ENCODE measurements at places on chromosomes 13 and 19.

- DNase-seq, result no peak
Observed at GRCh38 chr13:28117689-28118377, 17.5 kb upstream of the FLT3 start.

DNA sequence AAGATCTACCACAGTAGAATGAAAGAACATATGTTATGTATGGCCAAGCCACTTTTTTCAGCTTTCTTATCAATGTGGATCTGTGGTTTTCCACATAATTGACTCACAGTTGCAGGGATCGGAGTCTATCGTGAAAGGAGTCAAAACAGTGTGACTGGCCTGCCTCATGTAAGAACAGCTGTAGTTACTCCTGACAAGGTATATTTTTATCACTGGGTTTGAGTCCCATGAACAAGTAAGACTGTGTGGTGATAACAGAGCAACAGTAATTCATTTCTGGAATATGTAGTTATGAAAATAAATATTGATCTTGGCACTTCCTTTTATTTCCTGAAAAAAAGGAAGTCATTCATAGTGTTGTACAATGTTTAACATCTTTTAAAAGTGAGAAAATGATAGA lies 416.6 kb downstream of the KLF12 start:
- DNase-seq, result no peak

GRCh38 chr13:110340812-110341444 lies 33.8 kb downstream of the COL4A2 start:
- no peak for DNase-seq

- DNase-seq, result no peak
Observed at GRCh38 chr13:106163426-106163825, 372.0 kb downstream of the EFNB2 start.

DNA sequence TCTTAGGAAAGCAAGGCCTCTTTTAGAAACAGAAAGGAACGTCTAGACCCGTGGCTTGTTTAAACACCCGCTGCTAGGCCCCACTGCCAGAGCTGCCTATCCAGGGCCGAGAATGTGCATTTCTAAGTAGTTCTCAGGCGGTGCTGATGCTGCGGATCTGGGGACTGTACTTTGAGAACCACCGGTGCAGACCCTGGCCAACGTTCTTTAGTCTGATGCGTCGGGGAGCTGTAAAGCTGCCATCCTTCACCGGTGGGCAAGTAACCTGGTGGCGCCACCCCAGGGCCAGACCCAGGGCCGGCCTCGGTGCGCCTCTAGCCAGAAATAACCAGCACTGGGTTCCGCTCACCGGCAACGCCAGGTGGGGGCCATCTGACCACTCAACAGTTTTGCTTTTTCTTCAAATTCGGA lies 47.1 kb downstream of the TGDS start:
- DNase-seq, result peak; percentile 58

- DNase-seq, result no peak
Observed at GRCh38 chr13:107208889-107209288, 641.0 kb upstream of the ARGLU1 start.

DNA sequence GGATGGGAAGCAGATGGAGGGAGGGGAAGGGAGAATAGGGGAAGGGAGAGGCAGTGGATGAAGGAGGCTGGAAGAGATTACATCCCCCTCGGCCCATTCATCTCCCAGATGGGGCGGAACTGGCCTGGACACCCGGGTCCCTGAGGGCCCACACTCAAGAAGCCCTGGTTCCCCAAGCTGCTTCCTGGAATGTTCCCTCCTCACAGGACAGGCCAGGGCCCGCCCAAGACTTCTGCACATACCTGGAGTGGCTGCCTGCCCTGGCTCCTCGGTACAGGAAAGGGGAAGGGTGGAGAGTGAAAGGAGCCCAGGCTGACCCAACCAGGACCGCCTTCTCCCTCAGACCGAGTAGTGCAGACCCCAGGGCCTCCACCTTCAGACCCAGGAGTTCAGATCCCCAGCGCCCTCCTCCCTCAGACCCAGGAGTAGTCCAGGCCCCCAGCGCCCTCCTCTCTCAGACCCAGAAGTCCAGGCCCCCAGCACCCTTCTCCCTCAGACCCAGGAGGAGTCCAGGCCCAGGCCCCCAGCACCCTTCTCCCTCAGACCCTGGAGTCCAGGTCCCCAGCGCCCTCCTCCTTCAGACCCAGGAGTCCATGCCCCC lies 489 bp downstream of the NTF4 start:
- no peak for DNase-seq

DNA sequence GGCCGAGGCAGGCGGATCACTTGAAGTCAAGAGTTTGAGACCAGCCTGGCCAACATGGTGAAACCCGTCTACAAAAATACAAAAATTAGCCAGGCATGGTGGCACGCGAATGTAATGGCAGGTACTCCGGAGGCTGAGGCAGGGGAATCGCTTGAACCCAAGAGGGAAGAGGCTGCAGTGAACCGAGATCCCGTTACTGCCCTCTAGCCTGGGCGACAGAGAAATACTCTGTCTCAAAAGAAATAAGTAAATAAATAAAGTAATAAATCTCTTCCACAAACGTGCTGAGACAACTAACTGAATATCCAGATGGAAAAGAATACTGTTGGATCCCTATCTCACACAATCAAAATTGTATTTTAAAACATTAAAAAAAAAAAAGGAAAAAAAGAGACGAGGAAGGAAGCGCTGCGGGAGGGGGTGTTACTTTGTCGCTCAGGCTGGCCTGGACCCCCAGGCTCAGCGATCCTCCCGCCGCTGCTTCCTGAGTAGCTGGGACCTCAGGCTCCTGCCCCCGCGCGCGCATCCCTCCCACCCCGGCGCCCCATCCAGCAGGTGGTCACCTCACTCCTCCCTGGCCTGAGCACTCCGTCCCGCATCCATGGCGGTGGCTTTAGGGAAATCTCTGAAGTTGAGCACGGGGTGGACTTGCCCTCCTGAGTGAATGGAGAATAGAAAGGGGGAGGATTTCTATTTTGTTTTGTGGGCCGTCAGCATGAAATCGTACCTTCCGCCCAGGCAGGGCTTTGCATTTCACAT lies 628 bp upstream of the ZNF813 start:
- DNase-seq, result peak; percentile 5

- DNase-seq, result peak; percentile 87
Observed at GRCh38 chr19:40420766-40421765, 4.7 kb downstream of the SERTAD1 start.

GRCh38 chr19:12636631-12637030 lies 25.9 kb downstream of the ZNF791 start:
- no peak for DNase-seq

- DNase-seq, result peak; percentile 60
Observed at GRCh38 chr19:54430306-54431254, 15.3 kb downstream of the TTYH1 start.

- DNase-seq, result no peak
Observed at GRCh38 chr13:43939086-43939485, 59.4 kb downstream of the LACC1 start.

- DNase-seq, result no peak
Observed at GRCh38 chr13:109785892-109786450, 412 bp downstream of the IRS2 start.

GRCh38 chr13:24228852-24229458 lies 68.4 kb downstream of the SPATA13 start:
- DNase-seq, result peak; percentile 78

DNA sequence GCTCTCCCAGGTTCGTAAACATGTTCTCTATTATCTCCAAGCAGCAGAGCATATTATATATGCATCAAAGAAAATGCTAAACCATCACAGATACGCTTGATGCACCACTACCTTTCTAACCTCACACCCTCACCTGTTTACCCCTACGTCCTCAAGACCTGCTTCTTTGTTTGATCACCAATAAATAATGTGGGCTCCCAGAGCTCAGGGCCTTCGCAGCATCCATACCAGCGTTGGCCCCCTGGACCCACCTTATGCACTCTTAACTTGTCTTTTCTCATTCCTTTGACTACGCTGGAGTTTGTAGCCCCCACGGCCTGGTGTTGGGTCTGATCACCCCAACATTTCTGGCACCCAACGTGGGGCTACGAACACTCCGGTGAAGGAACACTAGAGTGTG lies 10.0 kb upstream of the ZNF443 start:
- no peak for DNase-seq

GRCh38 chr13:95382916-95383315 lies 81.7 kb upstream of the ABCC4 start:
- DNase-seq, result no peak

DNA sequence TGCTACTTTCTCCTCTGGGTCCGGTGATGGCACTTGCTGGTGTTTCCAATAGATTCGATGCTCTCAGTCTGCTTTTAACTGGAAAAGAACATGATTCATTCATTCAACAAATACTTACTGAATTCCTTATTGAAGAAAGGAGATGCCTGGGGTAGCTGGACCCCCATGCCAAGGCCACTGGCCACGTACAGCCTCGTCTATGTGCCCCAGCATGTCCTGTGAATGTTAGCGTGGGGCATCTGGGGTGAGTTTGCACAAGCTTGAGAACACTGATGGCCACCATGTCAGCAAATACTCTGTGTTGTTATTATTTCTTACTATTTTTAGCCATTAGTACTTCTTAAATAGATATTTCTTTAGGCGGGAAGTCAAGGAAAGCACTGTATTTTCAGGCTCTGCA lies 112.0 kb upstream of the OXGR1 start:
- no peak for DNase-seq

DNA sequence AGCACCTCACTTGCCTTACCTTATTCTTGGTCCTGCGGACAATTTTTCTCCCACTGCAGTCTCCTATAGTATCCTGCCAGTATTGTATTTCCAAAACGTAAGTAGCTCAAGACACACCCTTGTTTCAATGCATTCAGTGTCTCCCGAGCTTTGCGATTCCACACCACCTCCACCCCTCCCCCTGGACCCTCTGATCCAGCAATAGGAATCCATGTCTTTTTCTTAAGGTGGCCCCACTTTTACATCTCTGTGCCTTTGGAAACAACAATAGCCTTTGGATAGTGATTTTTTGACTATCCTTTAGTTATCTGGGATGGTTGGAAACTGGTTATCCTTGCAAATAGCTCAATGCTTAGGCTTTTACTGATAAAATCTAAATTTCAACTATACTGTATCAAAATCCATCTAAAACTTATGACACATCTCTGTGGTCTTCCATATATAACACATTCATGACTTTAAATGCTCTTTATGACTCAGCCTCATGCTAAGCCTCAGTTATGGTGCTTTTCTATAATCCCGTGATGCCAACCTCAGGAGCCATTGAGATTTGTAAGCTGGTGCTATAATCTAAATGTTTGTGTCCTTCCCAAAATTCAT lies 27.1 kb downstream of the FAM216B start:
- DNase-seq, result no peak

- no peak for DNase-seq
Observed at GRCh38 chr19:35513628-35514281, at the start of gene DMKN. Gene DMKN, minus strand, starts transcription at chr19:35513649. Its CDS starts 174 bp downstream, at chr19:35513475.

GRCh38 chr13:20002787-20003186 lies 44.3 kb downstream of the ZMYM2 start:
- no peak for DNase-seq

- DNase-seq, result no peak
Observed at GRCh38 chr19:9018163-9018875, 8.1 kb upstream of the MUC16 start.

DNA sequence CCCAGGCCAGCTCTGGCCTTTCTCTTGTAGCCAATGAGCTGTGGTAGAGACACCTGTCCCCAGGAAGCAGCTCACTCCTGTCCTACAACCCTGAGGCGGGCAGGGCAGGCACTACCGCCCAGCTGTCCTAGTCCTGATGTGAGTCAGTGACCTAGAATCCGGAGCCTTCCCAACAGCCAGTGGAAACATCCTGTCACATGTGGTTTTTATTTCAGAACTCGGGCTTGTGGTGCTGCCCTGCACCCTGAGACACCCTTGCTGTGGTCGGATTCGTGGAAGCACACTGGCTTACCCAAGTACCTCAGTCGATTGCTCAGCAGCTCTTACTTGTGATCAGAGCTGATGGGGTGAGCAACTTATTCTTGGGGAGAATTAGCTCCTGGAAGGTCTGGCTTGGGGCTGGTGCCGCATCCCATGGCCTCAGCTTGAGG lies 83.6 kb upstream of the ARHGEF7 start:
- no peak for DNase-seq

DNA sequence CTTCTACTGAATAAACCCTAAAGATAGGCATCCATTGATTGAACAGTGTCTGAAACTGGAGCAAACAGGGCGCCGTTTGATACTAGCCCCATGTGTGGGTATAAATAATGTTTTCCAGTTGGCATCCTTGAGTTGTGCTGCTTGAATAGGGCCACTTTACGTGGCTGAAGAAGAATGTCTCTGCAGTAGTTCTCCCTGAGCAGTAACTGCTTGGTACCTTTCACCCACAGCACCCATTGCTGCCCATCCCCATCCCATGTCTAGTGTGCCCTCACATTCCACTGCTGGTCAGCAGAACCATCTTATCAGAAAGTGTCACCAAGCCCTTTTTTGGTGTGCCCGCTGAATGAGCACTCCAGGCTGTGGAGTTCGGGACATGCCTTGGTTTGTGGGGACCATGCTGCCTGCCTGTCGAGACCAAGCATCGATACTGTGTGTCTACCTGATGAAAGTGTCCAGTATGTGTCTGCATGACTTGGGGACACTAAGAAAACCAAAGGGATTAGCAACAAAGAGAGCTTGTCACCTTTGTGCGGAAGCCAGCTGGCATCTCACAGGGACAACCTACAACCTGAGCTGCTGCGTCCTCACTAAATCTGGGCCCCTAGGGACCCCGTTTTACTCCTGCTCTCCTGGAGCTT lies 162.0 kb downstream of the TM9SF2 start:
- no peak for DNase-seq

- DNase-seq, result no peak
Observed at GRCh38 chr13:75633285-75633684, 2.8 kb upstream of the LMO7 start.

GRCh38 chr19:34150558-34150957 lies 21.7 kb upstream of the LSM14A start:
- no peak for DNase-seq

DNA sequence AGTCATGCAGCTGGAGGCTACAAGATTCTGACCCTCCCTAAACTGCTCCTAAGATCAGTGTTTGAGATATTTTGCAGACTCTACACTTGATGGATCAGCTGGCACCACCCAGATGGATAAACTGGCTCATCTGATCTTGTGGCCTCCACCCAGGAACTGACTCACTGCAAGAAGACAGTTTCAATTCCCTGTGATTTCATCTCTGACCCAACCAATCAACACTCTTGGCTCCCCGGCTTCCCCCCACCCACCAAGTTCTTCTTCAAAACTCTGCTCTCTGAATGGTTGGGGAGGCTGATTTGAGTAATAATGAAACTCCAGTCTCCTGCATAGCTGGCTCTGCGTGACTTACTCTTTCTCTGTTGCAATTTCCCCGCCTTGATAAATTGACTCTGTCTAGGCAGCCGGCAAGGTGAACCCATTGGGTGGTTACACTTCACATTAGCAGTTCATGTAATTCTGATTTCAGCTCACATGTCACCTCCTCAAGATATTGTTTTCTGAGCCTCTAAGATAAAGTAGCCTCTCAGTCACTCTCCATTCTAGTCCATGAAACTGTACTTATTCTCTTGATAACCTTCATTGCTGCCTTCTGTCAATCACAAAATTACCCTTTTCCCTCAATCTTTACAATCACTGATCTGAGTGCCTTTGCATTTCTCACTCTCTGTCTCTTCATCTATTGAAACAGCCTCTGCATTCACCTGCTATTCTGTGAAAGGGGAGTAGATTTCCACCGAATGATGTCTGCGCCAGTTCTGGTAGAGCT lies 9.9 kb upstream of the FPR3 start:
- peak; percentile 45 for DNase-seq
